ENCODE measurements at places on chromosomes 6 and 20. TPM values are rescaled to one million over a fixed set of nuclear protein-coding genes. Genes with fewer than 3 reads are reported as not detected.

The CST2 gene
- total RNA-seq = not detected

The PPP1R16B gene
- total RNA-seq = 60.9 TPM

DNA sequence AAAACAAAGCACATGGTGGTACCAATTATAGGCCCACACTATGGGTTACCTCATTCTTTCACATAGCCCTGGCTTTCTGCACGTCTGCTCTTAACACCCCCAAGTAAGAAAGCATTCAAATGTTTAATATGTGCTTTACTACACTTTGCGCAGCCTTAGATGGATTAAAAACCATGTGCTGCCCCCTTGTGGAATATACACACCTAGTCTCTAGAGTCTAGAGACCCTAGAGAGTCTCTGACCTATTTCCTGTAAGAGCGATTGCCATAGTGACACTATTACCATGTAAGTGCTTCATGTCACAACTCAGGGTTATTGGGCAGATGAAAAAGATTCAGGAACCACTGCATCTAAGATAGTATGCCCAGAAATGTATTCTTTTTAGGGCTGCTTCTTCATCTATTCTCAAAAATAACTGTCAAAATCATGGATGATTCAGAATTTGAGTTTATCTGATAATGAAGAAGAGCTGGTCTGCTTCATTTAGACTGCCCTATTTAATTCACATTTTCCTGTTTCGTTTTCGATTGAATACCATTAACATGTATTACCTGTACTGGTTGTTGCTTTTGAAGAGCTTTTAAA is 186.3 kb downstream of the ADGB start:
- DNase-seq = peak; percentile 5

- no peak for DNase-seq
Measured at GRCh38 chr6:75438442-75439116, 55.0 kb downstream of the FILIP1 start.

- DNase-seq = no peak
Measured at GRCh38 chr6:36718560-36718959, 20.9 kb downstream of the RAB44 start.

- no peak for DNase-seq
Measured at GRCh38 chr20:55586610-55587009, 418.7 kb downstream of the CBLN4 start.

DNA sequence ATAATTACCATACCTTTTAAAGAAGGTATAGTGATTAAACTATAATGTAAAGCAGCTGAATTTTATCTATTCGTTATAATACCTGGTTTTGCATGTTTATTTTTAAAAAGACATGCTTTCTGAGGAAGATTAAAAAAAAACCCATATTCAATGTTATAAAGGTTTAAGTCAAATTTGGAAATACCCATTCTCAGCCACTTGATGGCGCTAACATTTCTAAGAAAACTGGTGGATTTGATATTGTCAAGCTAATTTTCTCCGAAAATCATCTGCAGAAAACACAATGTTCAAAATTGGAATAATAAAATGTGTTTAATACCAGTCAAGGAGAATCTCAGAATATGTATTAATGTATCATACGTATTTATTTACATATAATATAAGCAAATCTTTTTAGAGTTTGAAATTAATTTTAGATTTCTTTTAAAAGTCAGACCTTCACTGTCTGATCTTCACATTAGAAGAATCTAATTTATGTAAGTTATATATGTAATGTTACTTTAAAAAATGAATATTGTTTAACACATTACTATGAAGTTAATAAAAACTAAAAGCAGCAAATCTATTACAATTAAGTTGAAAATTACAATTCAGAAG is 35.0 kb downstream of the SHPRH start:
- no peak for DNase-seq

DNA sequence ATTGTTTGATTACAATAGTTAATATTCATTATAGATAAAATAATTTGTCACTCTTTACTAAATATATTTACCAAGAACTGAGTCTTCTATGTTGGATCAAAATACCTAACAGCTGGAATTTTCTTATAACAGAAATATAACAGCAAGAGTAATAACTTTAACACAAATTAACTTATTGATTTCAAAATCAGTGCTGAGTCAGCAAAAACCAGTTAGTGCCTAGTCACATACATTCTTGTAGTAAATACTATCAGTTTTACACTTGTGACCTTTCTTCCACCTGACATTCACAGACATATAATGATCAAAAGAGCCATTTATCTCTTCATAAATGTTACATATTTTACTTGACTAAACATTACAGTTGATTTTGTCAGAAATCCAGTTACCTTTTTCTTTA is 1141.4 kb upstream of the ADGRB3 start:
- no peak for DNase-seq

The REM1 gene
- not detected for total RNA-seq

The OR2J3 gene
- not detected for total RNA-seq

- no peak for DNase-seq
Measured at GRCh38 chr20:49690899-49691620, 22.6 kb downstream of the B4GALT5 start.

GRCh38 chr6:878179-878578 is 185.2 kb upstream of the EXOC2 start:
- no peak for DNase-seq

DNA sequence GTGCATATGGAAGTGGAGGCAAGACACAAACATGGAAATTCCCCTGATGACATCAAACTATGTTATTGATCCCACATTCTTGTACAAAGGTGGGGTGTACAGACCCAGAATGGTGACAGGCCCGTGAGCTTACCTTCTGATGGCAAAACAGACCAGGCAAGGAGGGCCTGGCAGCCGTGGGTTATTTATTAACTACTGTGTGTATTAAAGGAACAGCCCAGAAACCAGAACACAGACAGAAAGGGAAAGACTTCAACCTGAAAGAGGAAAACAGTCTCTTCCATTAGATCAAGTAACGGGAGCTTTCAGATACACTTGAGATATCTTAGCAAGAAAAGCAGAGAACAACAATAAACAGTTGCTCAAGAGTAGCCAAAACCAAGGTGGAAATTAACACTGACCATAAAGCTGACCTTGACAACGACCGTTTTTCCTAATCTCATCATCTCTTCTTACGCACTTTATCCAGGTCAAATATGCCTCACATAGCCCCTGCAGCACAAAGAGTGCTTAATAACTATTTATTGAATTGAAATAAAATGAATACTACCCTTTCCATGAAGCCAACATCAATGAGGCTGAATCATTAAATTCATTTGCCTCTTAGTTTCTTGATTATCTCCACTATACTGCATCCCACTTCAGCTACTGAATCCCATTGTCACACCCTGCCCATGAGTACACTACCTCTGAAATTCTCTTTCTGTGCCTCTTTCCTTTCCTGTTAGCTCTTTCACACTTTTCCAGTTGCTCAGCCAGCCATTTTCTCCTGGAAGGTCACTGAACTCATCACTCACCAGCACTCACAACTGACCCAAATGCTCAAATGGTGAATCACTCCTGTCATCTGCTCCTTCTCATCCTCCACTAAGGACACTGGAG is 67.4 kb downstream of the MOXD1 start:
- DNase-seq = no peak

The GATA5 gene
- not detected for total RNA-seq

DNA sequence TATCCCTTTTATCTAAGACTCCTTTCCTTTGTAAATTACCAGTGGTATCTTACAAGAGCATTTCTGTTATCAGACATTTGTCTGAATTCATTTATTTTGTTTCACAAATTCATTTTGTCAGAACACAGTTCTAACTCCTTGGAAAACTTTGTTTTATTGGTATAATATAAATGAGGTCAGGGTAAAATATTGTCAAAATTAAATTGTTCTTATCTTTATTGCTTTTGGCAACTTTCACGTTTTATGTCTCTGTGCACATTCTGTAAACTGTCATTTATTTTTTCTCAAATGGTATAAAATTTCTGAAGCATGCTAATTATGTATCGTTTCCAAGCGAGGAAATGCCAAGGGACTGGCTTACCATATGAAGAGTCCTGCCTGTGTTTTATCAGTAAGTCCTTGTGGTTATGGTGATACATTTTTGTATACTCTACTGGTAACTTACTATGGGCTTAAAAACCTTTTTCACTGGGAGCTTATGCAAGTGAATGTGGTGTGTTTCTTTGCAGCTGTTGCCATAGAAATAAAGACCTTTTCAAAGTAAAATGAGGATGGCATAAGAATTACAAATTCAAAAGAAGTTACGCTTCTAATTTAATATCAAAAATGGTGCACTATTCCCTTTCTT is 214.2 kb downstream of the COL19A1 start:
- DNase-seq = no peak

The RSPO3 gene
- total RNA-seq = not detected

DNA sequence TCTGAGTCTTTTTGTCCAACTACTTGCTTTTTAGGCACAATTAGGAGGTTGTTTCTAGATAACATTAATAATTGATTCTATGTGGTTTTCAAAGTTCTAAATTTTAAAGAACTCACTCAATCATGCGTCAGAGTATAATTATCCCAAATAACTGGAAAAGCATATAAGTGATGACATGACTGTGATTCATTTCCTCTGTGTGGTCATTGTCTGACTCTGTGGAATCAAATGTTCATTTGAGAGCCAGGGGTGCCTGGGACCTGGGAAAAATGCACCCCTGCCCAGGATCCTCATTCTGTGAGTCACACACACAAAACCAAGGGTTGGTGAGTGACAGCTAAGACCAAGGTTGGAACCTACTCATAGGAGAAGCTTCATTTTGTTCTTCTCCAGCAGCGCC is 127.1 kb upstream of the MLIP start:
- no peak for DNase-seq

GRCh38 chr6:5636210-5637030 is 370.3 kb downstream of the NRN1 start:
- no peak for DNase-seq

The PRR18 gene
- total RNA-seq = not detected

The THBS2 gene
- total RNA-seq = not detected

DNA sequence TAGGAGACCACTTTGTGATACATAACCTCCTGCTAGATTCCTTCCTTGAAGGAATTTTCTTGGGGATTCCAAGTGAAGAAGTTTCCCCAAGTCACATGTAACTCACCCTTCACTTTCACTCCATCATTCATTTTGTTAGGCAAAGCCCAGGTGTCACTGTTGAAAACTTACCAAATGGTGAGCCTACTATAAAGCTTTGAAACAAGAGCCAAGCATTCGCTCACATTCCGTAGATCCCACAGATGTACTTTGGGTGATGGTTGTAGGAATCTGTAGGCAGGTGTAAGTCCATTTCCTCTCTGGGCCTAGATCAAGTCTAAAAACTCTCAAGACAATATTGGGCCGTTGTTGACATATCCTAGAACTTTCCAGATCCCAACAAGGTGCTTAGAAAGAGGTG is 74.1 kb downstream of the PRDM1 start:
- DNase-seq = no peak

- DNase-seq = no peak
Measured at GRCh38 chr6:167815296-167815980, 11.3 kb upstream of the AFDN start.

The TREML1 gene
- total RNA-seq = 3.0 TPM
